HCT116 (cell line): ENCODE measurements at places on chromosomes 6 and 20.

DNA sequence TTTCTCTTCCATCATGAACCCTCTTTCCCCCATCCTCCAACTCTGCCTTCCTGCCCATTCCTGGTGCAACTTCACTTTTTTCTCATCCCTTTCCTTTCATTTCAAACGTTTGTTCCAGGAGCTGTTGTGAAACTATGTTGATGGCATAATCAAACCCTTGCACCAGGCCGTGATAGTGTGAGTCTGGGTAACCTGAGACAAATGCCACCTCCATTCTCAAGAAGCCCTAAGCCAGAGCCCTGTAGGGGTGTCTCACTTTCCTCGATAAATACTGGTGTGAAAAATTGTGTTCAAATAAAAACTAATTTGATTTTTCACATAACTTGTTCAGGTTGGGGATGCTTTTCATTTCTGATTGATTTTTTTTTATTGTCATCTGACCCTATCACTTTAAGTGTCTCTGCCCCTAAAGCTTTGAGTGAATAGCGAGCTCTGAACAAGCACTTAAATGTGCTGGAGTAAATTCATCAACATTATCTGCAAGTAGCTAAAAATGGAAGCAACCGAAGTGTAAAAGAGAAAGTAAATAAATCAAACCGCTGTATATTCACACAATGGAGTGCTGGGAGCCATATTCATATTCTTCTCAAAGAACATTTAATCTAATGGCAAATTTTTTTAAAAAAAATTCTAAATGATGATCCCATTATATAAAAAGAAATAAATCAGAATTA lies 303.1 kb upstream of the CDYL start:
- DNase-seq, result no peak

GRCh38 chr6:38078671-38079070 lies 259.1 kb downstream of the ZFAND3 start:
- DNase-seq, result no peak

- no peak for DNase-seq
Observed at GRCh38 chr6:73671911-73672685, 18.3 kb upstream of the SLC17A5 start.

- no peak for DNase-seq
Observed at GRCh38 chr20:32823078-32823477, 3.3 kb downstream of the MAPRE1 start.

DNA sequence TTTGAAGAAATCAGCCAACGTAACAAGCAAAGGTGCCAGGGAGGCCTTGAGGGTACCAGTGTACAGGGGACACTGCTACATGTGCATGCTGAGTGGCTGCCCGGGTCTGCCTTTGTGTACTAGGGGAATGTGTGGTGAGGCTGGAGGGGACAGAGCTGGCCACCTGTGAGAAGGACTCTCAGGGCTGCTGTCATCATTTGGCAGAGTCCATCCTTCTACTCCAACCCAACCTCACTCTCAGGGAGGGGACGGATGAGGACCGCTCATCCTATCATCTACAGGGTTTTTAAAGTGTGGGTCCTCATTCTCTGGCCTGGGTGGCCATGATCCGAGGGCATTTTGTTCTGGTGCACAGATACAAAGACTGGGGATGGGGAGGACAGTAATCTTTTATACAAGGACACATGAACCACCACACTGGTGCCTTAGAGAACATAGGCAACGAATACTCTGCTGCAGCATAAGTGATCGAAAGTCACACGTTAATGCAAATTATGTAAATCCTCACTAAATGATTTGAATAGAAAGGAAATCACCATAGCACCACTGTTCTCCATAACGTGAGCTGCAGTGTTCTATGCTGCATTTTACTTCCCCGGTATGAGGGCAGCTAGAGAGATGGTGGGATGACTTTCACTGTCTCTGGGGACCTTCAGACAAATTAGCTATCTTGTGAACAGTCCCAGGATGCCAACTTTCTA lies 181.4 kb downstream of the GMPR start:
- no peak for DNase-seq

- DNase-seq, result no peak
Observed at GRCh38 chr6:132592855-132593254, 3.3 kb upstream of the TAAR5 start.

DNA sequence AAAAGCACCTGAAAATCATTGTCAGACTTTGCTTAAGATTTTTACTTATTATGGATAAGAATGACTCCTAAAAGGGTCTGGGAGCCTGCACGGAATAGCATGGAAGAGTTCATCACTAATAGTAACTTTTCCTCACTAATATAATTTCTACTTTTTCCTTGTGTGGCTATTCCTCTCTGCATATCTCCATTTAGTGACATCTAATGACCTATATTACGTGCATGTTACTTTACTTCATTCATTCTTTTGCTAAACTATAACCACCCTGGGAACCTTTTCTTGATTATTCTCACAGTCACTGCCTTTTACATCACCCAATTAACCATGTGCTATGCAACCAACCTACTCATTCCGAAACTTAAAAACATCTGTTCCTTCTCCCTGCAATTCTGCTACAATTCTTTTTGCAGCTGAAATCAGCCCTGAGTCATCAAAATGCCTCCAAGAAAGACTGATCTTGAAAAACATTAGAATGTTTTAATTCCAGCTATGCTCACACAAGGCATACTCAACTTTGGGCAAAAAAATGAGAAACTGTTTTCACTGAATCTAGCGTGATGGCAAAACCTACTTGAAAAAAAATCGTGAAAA lies 313.3 kb downstream of the RNGTT start:
- DNase-seq, result no peak

DNA sequence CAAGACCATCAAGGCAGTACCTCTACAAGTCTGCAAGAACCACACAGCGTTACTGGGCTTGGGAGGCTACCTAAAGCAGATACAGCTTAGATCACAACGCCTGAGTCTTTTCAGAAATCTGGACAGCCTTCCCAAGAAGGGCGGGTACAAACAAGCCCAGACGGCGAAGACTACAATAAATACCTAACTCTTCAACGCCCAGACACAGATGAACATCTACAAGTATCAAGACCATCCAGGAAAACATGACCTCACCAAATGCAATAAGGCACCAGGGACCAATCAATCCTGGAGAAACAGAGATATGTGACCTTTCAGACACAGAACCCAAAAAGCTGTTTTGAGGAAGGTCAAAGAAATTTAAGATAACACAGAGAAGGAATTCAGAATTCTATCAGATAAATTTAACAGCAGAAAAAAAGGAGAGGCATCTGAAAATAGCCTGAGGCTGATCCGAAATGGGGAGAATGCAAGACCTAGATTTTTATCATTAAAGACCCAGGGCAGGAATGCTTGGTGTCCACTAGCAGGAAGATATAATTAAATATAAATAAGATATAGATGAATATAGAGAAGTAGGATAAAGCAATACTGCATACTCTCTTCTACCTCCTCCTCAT lies 131.7 kb upstream of the COL21A1 start:
- DNase-seq, result no peak

- no peak for DNase-seq
Observed at GRCh38 chr6:2616811-2617210, 133.9 kb downstream of the MYLK4 start.

GRCh38 chr6:27407153-27407814 lies 18.7 kb downstream of the ZNF391 start:
- no peak for DNase-seq

GRCh38 chr6:7479801-7480266 lies 61.6 kb upstream of the DSP start:
- DNase-seq, result peak; percentile 51

- DNase-seq, result no peak
Observed at GRCh38 chr20:39660965-39661364, 698.8 kb downstream of the DHX35 start.

DNA sequence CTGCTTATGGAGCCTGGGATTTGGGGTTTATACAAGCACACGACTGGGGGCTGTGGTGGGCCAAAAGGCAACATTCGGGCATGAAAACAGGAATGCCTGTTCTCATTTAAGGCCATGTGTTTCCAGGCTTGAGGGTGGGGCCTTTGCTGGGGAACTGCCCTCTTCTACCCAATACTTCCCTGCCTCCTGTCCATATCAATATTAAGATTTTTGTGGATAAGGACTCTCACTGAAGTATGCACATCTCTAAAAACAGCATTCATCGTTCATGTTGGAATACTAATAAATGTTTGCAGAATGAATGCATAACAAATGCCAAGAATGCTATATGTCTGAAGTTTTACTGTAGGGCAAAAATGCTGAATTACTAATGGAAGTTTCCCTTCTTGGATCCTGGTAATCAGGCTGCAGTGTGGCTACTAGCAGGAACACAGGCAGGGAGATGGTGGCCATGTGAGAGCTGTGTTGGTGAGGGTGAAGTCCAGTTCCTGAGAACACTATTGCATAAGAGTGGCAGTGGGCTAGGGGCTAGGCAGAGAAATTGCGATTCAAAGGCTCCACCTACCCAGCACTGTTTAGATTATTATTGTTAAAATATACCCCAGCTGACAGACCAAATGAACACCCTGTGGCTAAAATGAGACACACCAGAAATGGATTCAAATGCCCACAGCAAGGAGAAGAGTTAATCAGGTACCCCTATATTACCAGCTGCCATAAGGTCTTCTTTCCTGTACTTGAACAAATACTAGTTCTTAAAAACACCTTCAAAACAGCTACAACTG lies 644.3 kb downstream of the EPM2A start:
- no peak for DNase-seq

GRCh38 chr6:148760568-148761526 lies 14.0 kb downstream of the UST start:
- DNase-seq, result no peak

- DNase-seq, result no peak
Observed at GRCh38 chr6:137957471-137957870, 90.4 kb downstream of the TNFAIP3 start.

GRCh38 chr6:11423072-11423471 lies 114.5 kb upstream of the TMEM170B start:
- DNase-seq, result no peak

DNA sequence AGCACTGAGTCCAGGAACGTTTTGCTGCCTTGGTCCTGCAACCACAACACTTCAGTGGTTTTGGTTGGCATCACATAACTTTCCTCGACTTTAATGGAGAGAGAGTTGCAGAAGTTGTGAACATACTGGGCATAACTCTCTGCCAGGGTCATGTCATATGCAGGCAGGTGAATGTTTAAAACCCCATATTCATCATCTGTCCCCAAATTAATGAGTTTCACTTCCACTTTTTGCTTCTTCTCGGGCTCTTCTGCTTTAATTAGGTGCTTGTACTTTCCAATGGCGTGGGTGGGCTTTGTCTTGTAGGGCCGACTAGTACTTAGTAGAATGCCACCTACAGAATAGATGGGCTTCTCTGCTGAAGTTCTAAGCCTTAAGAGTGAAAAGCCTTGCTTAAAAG lies 45.2 kb upstream of the TFAP2A start:
- DNase-seq, result no peak

- no peak for DNase-seq
Observed at GRCh38 chr20:24867556-24867955, 81.5 kb upstream of the CST7 start.

GRCh38 chr20:53319716-53320115 lies 273.9 kb downstream of the ZNF217 start:
- no peak for DNase-seq

DNA sequence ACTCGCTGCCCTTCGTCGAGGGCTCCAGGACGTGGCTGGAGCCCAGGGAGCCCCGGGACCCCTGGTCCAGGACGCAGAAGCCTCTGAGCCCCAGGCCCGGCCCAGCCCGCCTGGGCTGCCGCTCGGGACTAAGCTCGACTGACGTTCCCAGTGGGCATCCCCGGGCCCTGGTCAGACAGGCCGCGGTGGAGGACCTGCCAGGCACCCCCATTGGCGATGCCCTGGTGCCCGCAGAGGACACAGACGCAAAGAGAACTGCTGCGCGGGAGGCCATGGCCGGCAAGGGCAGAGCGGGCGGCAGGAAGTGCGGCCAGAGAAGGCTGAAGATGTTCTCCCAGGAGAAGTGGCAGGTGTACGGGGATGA lies 28.9 kb downstream of the ZNF831 start:
- DNase-seq, result no peak

- peak; percentile 31 for DNase-seq
Observed at GRCh38 chr6:78810146-78810545, 57.2 kb upstream of the IRAK1BP1 start.

DNA sequence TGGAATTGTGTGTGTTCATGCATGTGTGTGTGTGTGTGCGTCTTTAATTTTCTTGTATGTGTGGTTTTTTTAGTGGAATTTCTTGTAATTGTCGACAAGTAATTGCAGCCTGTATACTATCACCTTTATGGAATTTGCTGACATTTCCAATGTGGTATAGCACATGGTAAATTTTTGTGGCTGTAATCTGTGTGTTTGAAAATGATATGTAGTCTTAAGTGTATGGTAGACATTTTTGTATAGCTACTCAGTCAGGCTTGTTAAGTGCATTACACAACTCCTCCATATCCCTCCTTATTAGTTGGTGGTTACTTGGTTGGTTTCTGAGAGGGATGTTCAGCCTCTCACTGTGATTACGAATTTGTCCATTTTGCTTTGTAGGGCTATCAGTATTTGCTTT lies 384.5 kb upstream of the HSF2 start:
- DNase-seq, result no peak

DNA sequence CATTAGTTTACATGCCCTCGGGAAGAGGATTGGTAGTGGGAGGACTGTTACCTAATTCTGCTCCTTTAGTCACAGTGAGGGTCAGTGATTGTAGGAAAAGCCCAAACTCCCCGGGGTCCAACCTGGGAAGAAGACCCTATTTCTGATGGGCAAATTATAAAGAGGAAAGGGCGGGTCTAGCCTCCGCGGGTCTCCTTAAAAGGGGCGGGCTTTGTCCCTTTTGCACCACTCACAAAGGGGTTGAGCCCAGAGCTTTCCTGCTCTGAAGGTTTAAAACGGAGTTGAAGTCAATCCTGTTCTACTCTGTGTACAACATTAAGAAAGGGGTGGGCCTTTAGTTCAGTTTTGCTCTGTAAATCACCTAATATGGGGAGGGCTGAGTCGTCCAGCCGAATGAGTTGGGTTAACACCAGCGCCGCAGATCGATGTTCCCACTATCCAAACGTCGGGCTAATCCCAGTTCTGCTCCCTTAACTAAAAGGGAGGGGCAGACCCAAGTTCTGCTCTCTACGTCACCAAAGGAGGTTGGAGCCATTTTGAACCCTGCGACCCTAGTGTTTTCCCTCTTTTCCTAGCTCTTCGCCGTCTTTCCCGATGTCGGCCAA lies 920 bp upstream of the RNF5 start:
- no peak for DNase-seq

DNA sequence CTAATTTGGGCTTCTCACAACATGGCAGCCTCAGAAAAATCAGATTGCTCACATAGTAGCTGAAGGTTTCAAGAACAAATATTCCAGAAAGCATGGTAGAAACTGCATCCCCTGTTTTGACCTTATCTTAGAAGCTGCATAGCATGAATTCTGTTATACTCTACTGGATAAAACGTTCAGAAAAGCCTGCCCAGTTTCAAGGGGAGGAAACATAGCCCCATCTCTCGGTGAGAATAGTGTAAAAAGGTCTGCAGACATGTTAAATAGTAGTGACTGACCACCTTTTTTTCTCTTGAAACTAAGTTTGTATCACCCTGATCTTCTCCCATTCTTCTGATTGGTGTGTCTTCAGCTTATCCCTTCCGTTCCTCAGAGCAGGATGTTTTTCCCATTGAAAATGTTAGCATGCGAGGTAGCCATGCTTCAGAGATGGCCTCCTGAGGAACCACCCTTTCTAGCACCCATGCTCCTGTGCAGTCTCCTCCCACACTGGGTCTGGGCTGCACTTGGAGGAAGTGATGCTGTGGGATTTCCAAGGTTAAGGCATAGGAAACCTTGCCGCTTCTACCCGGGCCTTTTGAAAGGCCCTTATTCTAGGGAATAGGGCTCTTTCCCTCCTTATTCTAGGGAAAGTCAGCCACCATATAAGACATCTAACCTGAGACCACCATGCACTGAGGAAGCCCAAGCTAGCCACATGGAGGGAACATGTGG lies 50.1 kb downstream of the MARCKS start:
- no peak for DNase-seq
